CD4-positive, alpha-beta T cell treated with Interleukin-21 for 1 hour (primary cell): ENCODE measurements at places on chromosomes 1 and 21.

DNA sequence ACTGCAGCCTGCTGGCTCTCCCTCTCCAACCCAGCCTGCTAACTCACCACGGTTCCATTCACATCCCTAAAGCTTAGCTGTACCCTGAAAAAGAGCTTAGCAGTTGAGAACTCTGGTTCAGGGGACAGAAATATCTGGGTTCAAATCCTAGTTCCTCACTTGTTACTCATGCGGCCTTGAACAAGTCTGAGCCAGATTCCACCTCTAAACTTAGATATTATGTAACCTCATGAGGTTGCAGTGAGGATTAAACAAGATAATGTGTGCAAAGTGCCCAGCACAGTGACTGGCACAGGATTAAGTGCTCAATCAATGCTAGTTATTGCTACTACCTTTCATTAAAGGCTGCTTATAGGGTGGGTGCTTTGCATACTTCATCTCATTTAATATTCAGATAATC, 41.3 kb upstream of the DHCR24 start:
- no peak for DNase-seq

DNA sequence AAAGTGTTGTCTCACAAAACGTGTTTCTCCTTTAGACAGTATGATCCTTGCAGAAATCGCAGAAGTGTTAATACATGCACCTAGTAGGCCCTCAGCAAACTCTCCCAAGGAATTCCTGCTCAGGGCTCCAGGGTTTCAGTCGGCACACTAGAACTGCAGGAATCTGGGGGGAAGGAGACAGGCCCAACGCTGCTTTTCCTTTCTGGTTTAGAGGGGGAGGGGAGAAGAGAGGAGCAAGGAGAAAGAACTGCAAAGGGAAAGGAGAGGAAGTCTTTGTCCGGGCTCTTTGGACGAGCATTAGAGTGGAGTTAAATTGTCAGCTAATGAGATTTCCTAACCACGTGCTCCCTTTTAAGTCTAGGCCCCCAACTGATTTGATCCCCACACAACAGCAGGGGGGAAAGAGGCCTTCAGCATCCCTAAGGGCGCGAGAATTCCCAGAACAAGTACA, 103.7 kb upstream of the SOD1 start:
- DNase-seq: no peak

DNA sequence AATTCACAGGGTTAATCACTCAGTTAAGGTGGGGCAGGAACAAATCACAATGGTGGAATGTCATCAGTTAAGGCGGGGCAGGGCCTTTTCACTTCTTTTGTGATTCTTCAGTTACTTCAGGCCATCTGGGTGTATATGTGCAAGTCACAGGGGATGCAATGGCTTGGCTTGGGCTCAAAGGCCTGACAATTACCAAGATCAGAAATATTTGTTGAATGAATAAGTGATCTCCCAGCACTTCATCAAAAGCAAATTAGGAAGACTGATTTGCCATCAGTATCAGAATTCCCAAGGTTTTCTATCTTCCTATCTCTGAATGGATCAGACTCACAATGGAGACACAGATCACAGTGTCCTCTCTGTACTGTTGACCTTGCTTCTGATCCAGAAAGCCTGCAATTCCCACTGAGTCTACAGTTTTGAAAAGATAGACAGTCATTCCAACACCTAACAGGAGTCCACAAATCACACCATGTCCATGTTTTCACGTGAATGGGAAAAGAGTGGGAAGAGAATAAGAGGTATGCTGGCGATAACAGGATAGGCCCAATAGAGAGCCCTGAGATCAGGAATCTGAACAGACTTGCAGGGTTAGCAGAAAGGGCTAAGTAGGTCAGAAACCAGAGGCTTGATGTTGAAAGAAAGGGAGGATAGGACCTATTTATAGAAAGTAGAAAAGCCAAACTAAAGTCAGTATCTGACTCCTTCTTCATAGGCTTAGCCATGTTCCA, 75.3 kb downstream of the KCNK1 start:
- DNase-seq: no peak

DNA sequence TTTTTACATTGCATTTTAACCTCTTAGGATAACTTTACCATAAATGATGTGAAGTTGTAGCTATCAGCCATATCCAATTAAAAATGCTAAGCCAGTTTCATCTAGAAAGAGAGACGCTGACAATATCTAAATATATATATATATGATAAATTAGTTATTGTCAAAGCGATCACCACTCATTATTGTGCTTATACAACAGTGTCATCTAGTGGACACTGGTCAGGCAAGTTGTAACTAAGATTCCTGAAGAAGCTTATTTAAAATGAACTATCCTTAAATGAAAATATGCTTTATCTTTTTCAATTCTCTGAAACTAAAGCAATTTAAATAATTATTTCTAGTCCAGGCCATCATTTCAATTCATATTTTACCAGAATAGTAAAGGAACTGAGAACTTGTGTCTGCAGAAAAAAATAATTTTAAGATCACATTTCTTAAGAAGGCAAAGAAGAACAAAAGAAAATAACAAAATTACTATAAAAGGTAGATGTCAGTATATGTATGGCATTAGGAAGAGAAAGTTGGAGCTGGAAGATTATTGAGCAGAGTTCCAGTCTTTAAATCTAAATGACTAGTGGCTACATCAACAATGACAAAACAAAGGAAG, 193.3 kb upstream of the SNX7 start:
- DNase-seq: peak; percentile 53

DNA sequence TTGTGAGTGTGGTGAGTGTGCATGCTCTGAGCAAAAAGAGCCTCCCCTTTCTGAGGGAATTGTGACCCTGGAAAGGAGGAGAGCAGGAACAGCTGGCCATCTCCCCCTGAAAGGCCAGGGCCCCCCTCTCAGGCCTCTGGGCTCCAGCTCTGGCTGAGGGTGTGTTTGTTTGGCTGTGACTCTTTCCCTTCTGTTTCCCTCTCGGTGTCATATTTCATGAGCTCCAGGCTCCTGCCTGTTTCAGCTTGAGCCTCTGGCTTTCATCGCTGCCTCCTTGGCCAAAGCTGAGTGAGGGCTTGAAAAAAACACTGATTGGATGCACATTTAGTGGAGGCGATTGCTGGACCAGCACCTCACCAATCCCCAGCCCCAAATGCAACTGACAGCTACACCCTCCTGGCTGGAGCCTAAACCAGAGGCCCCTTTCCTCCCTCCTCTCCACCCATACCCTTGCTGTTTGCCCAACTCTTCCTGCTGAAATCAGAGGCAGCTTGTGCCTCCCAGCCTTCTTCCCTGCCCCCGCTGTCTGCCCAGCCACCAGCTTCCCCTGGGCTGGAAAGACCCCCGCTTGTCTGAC, 64.1 kb downstream of the DDR2 start:
- DNase-seq: no peak

GRCh38 chr1:204480515-204480914, 14.1 kb downstream of the PIK3C2B start:
- no peak for DNase-seq
